ENCODE measurements at places on chromosomes 6 and 20.
A peak's percentile ranks its signal among the peaks of the same experiment; 100 is the strongest.

DNA sequence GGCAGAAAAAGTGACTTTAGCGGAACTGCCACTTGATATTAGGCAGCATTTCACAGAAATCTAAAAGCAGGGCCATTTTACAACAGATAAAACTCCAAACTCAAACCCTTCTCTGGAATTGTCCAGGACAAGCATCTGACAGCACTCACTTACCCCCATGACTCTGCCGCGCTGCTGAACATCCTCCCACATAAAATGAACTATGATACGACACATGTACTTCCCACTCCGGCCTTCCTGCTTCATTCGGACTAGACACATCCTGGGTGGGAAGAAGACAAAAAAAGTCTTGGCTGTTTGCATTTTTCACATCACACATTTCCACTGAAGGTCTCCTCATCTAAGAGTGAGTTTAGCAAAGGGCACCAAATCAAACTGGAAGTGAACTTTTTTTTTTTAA lies 54.8 kb upstream of the FAM83C start:
- DNase-seq, result no peak

DNA sequence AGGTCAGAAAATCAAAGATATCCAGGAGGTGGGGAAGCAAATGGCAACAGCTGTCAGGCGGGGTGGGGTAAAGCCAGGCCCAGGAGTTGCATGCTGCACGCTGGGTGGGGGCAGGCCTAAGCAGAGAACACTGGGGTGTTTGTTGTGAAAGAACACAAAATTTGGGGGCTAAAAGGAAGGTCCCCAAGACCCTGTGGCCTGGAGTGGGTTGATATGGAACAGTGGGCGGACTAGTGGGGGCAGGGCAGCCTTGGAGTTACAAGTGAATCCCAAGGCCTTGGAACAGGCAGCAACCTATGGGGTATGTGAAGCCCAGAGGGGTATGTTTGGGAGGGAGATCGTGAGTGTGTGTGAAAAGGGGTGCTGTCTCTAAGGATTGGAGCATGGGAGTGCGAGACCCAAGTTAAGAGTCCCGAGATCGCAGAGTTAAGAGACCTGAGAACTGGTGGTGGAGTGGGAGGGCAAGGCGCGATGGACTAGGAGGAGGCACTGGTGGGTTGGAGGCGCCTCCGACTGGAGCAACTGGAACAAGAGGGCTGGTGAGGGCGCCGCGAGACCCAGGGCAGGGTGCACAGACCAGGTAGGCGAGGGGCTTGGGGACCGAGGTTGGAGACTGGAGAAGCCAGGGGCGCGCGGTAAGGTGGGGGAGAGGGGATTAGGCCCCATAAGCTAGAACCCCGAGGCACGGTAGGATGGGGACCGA lies 658 bp downstream of the CUL7 start:
- peak; percentile 63 for DNase-seq

GRCh38 chr20:41365777-41366545 lies 657 bp downstream of the EMILIN3 start:
- DNase-seq, result peak; percentile 40

GRCh38 chr6:129281168-129281796 lies 398.3 kb downstream of the LAMA2 start:
- DNase-seq, result peak; percentile 80

DNA sequence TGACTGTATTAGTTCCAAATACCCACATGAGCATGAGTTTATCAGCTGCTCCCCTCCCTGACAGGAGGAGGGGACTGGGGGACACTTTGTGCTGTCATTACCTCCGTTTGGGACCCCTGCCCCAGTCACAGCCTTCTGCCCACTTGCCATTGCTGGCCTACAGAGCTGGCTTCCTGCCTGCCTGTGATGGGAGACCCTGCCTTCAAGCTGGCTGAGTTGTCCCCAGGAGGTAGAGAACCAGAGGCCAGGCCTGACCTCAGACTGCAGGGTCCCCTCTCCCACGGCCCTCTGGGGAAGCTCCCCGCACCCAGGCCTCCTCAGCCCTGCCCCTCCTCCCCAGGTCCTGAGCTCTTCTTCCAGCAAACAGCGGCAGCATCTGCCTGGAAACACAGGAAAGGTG lies 105.5 kb downstream of the JPH2 start:
- DNase-seq, result no peak

DNA sequence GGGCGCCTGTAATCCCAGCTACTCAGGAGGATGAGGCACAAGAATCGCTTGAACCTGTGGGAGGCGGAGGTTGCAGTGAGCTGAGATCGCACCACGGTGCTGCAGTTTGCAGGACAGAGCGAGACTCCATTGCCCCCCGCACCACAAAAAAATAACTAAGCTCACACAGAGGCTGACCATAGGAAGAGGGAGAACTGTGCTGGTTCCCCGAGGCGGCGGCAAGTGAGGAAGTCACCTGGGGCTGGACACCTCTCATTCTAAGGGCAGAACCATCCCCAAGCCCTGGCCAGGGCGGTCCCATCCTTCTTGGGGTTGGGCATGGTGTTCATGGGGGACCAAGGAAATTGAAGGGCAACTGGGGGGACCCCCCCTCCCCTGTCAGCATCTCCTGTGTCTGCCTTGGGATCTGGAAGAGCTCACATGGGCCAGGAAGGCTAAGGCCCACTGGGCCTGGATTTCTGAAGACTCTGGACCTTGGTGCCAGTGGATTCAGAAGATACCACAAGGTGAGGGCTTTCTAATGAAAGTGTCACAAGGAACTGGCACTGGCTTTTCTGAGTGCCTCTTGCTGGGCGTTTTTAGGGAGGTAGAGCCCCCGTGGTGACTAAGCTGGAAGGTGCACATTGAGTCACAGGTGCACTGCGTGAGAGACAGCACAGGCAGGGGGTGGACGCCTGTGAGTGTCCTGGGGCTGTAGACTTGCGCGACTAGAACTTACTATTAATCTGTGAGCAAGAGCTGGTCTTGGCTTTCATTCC lies 11.5 kb downstream of the IRF4 start:
- DNase-seq, result no peak
